ENCODE measurements at places on chromosomes 13 and 19. TPM values are rescaled to one million over a fixed set of nuclear protein-coding genes. Genes with fewer than 3 reads are reported as not detected.

DNA sequence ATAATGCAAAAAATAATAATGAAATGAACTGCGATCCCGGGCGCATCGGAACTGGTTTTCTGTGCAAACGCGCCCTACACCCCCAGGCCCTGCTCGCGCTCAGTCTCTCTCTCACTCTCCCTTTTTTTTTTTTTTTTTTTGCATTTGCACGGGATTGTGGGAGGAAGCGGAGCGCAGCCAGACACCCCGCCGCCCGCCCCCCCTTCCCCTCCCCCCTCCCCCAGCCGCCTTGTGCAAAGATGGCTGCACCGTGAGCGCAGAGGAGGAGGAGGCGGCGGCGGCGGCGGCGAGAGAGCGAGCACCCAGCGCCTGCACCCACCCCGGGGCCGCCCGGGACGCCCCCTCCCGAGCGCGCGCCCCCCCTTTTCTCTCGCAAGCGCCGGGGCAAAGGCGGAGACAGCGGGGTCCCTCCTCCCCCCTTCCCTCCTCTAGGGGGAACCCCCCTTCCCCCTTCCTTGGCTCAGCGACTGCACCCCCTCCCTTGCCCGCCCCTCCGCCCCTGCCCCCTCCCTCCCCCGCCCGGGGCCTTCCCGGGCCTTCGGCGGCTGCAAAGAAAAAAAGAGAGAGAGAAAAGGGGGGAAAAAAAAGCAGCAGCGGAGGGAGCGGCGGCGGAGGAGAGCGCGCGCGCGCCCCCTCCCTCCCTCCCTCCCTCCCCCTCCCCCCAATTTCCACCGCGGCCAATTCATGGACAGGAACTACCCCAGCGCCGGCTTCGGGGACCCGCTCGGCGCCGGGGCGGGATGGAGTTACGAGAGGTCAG, at the start of gene PRR12:
Gene PRR12, plus strand, starts transcription at position 212 of the 760 bp plus-strand sequence. Its CDS starts 473 bp downstream, at position 685.
- H3K27me3 ChIP-seq, result no peaks in the 10 kb centered on the region
- DNase-seq, result peak; percentile 84
- H3K27ac ChIP-seq, result peak within 1 kb of the TSS; percentile 95
- H3K4me1 ChIP-seq, result peaks cover 6% of the 10 kb centered on the region

GRCh38 chr13:99875391-99875790, 96.2 kb downstream of the ZIC5 start:
- no peak overlapping the region for H3K4me3 ChIP-seq
- no peaks in the 10 kb centered on the region for H3K4me1 ChIP-seq
- H3K27me3 ChIP-seq, result no peaks in the 10 kb centered on the region
- no peaks in the 10 kb centered on the region for H3K36me3 ChIP-seq
- DNase-seq, result no peak

GRCh38 chr19:47215581-47215980, 15.4 kb downstream of the BBC3 start:
- no peak overlapping the region for H3K4me3 ChIP-seq
- H3K36me3 ChIP-seq, result peaks cover 3% of the 10 kb centered on the region
- H3K4me1 ChIP-seq, result no peaks in the 10 kb centered on the region
- H3K27me3 ChIP-seq, result no peaks in the 10 kb centered on the region
- DNase-seq, result peak; percentile 63

- H3K36me3 ChIP-seq, result peaks cover 45% of the 10 kb centered on the region
- peak overlapping the region; percentile 96 for H3K27ac ChIP-seq
- H3K4me1 ChIP-seq, result peaks cover 24% of the 10 kb centered on the region
- peak overlapping the region; percentile 89 for H3K4me3 ChIP-seq
- no peak for DNase-seq
Observed at GRCh38 chr19:5623397-5624017, 624 bp downstream of the SAFB start.

The C3 gene
- total RNA-seq, result 235 TPM

The ATP4A gene
- not detected for total RNA-seq

The LILRB1 gene
- 5.1 TPM for total RNA-seq

Data from Peyer's patch (tissue), 4 donors.